ENCODE measurements at places on chromosomes 7 and 10.

GRCh38 chr10:98489561-98490481 is 43.1 kb upstream of the HPS1 start:
- no peak for DNase-seq

GRCh38 chr10:37379991-37380390 is 254.6 kb downstream of the ANKRD30A start:
- DNase-seq: no peak

- no peak for DNase-seq
Measured at GRCh38 chr10:79380125-79380945, 33.1 kb downstream of the PPIF start.

DNA sequence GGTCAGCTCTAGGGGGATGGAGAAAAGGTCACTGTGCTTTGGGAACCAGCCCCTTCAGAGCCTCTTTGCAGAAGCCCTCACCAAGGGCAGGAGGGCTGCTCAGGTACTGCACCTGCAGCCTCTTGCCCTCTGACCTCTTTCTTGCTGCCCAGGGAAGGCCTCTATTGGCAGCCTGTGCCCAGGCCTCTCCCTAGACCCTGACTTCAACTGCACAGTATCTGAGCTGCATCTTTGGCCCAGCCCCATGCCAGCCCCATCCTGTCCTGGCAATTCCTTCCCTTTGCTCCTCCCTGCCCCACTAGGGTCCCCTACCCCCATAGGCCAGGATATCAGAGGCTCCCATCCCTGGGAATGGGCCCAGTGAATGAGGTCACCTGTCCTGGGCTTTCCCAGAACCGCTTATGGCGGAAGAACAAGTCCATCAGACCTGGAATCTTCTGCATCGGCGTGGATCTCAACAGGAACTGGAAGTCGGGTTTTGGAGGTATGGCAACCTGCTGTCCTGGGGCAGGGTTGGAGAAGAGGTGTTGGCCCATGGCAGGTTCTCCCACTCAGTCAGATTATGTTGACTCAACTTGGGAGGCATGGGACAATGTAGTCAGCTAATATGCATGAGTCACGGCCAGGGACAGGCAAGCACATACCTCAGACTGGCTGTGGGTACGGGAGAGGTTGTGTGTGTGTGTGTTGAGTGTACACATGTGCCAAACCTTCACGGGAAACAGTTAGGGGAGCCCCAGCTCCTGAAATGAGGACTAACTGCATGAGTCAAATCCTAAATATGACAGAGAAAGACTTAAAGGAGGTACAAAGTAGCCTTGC is 17.1 kb upstream of the CPA1 start:
- DNase-seq: no peak

- no peak for DNase-seq
Measured at GRCh38 chr7:39375047-39375873, 190.9 kb upstream of the YAE1 start.

- DNase-seq: no peak
Measured at GRCh38 chr7:158467562-158467961, 120.1 kb downstream of the PTPRN2 start.

DNA sequence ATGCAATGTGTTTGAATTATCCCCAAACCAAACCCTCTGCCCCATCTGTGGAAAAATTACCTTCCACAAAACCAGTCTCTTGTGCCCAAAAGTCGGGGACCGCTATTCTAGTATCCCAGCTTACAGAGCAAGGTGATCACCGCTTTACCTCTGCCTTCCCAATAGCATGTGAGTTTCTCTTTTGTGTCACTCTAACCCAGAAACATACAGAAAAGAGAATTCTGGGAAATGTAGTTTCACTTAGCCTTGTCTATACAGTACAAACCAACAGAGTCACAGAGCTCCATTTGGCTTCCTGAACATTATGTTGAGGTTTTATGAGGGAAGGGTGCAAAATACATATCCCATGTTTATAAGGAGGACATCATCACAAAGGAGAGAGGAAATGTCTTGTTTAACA is 260.3 kb upstream of the MINDY3 start:
- DNase-seq: no peak

DNA sequence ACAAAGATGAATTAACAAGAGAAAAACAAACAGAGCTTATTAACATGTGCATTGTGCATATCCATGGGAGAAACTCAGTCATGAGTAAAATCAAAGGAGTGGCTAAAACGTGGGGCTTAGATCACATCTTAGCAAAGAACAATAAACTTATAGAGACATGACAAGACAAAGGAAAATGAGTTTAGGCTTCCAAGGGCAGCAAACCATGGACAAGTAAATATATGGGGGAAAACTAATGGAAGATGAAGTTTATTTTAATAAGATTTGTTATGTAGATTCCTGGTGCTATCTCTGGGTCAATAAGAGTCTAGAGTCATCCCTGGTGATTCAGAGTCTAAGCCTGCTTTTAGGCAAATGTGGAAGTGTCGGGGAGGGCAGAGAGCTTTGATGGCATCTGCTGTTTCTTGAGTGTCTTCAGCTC is 87.2 kb upstream of the PLPP4 start:
- no peak for DNase-seq

GRCh38 chr7:71594736-71595135 is 462.8 kb downstream of the GALNT17 start:
- DNase-seq: no peak

GRCh38 chr7:149459540-149460452 is 1.1 kb downstream of the ZNF777 start:
- no peak for DNase-seq

GRCh38 chr10:69938541-69938991 is 114.1 kb upstream of the MACROH2A2 start:
- no peak for DNase-seq

DNA sequence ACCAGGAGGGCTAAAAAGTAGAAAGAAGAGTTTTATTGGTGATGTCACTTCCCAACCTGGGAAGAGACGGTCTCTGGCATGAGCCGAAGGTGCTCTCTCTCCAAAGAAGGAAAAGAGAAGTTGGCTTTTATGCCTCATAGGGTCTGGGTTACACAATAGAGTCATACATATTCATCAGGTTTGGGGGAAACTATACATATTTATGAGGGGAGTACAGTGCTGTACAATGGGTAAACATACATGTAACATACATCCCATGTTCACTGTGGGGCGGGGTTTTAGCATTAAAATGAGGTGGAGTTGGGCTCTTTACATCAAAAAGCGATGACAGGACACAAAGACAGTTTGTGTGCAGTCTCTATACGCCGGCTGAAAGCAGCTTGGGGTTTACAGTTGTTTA is 701.7 kb downstream of the TYW1 start:
- DNase-seq: no peak

DNA sequence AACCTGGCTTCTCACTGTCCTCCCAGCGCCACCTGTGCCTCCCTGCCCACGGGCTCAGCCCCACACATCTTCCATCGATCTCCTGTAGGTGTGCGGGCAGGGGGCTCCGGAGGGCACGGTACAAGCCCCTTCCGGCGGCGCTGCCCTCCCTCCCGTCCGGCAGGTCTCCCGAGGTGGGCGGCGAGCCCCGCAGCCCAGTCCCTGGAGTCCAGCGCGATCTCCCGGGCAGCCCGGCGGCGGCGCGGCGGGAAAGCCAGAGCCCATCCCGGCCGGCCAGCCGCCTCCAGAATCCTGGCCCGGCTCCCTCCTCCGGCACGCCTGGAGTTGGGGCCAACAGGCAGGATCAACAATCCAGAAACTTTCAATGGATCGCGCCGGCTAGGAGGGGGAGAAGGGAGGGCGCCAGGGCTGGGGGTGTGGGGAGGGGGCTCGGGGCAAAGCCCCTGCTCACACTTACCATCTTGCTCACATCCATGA is 100.1 kb downstream of the HIP1 start:
- DNase-seq: no peak

GRCh38 chr7:73622527-73622908 is 1.8 kb downstream of the MLXIPL start:
- no peak for DNase-seq

- DNase-seq: no peak
Measured at GRCh38 chr10:35204650-35205319, 78.1 kb downstream of the CREM start.

DNA sequence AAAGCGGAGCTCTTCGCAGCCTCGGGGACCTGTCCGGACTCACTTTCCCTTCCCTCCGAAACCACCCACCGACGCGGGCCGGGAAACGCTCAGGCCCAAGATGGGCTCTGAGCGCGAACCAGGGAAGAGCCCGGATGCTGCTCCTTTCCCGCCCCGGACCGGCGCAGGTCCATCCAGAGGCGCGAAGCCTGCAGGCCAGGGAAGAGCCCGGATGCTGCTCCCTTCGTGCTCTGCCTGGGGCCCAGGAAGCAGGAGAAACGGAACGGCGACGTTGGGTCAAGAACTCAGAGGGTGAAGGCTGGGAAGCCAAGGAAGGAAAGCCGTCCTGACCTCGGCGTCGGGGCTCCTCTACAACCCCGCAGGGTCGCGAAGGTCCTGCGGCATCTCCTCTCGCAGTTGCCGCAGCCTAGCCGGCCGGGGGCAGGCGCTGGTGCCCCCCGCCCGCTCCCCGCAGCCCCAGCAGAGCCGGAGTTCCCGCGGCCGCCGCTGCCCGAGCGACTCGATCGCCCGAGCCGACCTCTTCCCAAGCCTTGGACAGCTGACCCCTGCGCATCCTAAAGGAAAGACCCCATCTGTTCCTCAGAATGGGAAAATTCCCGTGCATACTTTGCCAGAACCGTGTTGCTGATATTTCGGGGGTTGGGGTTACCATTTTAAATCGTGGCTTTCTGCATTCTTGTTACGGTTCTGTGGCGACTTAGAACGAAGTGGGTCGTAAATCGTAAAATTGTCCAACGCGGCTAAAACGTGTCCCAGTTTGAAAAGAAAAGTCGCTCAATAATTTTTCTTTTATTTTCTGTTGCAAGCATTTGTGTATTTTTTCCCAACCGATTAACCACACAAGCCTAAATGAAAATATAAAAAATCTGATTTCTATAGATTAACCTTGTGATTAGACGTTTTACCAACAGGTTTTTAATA is 7.5 kb downstream of the HOXA1 start:
- no peak for DNase-seq

- no peak for DNase-seq
Measured at GRCh38 chr10:35422228-35422627, 85.9 kb downstream of the CCNY start.

GRCh38 chr7:45911311-45911710 is 9.8 kb downstream of the IGFBP3 start:
- no peak for DNase-seq

DNA sequence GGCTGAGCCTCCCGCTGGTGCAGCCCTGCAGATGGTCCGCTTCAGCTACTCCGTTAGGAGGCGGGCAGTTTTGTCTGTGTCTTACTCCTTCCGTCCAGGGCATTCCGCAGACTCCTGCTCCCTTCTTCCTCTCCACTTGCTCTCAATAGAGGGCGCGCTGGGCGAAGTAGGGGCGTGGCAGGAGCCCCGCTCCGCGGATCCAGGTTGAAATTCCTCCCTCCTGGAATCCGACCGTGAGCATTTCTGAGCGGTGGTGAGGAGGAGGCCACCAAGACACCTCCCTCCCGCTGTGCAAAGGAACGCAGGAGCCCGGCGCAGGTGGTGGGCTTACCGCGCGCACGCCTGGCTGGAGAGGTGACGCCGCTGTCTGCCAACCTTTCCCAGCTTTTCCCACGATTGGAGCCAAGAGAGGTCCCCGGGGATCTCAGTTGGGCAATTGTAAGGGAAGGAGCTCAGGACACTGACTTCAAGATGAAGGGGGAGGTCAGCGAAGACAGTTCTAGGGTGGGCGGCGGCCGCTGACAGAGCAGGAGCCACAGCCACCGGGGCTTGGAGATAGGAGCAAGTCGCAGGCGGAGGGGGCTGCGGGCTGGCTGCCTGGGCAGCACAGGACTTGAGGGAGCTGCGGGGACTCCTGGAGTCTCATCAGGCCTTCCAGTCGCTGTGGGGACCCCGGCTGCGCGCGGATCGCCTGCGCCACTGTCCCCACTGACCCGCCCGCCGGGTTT is 1011.3 kb downstream of the XPNPEP1 start:
- no peak for DNase-seq

- DNase-seq: no peak
Measured at GRCh38 chr10:9833942-9834341, 1183.7 kb upstream of the CELF2 start.

DNA sequence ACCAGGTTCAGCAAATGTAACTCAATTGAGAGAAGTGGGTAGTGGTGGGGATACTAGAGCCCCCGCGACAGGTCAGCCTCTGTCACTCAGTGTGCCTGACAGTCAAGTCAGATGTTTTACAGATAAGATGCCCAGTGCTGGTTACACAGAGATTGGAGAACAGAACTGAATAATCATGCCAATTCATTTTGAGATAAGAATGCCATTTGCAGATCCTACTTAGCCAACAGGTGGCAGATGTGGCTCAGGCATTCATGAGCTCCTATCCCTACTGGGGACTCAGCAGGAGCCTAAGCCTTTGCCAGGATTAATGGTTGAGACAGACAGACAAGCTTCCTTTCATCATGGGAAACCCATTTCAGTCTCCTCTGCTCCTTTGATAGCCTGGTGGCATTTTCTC is 137.8 kb downstream of the MAPK8 start:
- no peak for DNase-seq

GRCh38 chr10:60209874-60210570 is 179.7 kb downstream of the ANK3 start:
- DNase-seq: no peak

DNA sequence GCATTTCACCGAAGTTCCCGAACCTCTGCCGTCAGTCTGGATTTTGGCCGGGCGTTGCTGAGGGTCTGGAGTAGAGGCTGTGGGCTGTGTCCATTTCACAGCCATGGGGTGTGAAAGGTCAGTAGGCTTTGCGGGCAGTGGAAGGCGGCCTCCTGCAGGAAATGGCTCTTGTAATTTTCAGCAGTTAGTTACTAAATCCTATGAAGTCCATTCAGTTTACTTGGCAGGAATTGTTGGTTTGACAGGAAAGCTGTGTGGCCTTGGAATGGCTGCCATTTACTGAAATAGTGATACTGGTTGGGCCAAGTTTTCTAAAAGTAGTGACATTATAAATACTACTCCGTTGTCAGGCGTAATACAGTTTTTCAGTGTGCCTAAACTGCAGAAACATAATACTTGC is 303.7 kb downstream of the CCDC3 start:
- no peak for DNase-seq

- DNase-seq: no peak
Measured at GRCh38 chr7:1079546-1079945, 8.4 kb upstream of the GPER1 start.

DNA sequence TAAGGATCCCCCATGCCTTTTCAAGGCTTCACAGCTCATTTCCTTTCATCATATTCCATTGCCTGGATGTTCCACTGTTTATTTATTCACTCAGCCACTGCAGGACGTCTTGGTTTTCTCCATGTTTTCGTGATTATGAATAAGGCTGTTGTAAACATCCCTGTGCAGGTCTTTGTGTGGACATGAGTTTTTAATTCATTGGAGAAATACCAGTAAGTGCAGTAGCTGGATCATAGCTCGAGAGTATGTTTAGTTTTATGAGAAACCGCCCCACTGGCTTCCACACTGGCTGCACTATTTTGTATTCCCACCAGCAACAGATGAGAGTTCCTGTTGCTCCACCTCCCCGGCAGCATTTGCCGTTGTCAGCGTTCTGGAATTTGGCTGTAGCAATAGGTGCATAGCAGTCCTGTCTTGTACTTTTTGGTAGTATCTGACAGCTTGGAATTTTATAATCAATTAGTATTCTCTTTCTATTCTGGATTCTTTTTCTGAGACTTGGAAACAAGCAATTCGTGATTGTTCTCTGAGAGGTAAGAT is 269.9 kb upstream of the PITRM1 start:
- no peak for DNase-seq

GRCh38 chr10:91344117-91344856 is 65.9 kb upstream of the HECTD2 start:
- DNase-seq: no peak

All from NCI-H2107 (cell line).